ENCODE measurements at places on chromosomes 6 and 20. TPM values are rescaled to one million over a fixed set of nuclear protein-coding genes. Genes with fewer than 3 reads are reported as not detected.

DNA sequence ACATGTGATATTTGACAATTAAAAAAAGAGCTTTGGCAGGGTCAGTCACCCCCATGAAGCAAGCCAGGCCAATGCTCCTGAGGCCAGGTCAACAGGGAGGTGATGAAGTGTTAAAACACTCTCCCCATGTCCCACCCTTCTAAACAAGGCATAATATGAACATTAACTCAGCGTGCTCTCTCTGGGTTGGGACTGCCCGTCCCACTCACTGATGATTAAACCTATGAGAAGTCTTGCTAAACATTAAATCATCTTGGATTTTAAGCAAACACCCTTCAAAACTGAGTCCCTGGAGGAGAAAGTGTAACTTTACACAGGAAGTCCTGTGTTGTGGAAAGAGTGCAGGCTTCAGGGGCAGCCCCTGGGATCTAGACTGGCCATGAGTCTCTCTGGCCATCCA lies 558.5 kb downstream of the CD83 start:
- DNase-seq, result no peak

DNA sequence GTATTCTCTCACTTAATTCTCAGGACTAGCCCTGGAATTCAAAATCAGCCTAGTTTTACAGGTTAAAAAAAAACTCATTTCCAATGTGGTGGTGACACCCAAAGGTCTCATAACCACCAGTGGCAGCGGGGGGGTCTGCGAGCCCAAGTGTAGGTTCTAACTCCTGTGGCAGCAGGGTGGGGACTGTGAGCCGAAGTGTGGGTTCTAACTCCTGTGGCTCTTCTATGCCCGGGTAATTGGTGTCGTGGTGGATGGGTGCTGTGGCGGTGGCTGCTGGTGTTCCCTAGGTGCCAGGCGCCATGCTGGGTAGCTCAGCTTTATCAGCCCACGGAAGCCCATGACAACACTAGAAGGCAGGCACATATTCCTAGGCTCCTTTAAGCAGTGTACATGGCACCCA lies 4.9 kb upstream of the ANKRD60 start:
- DNase-seq, result no peak

DNA sequence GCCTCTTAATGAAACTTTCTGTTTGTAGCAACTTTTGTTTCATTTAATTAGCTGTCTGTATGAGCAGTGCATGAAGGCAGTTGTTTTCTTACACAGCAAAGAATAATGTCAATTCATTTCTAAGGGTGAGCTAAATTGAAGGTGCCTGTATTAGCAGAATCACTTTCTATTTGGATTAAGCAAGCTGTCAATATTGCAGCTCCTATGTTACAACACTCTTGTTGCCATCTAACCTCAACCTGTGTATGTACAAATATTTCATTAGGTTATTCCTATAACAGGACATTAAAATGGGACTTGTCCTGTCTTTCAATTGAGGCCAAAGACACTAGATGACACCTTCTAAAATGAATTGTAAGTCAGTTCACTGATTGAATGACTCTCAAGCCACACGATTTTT lies 647.5 kb downstream of the UTRN start:
- no peak for DNase-seq

- DNase-seq, result no peak
Measured at GRCh38 chr6:87333033-87333432, 4.0 kb upstream of the GJB7 start.

DNA sequence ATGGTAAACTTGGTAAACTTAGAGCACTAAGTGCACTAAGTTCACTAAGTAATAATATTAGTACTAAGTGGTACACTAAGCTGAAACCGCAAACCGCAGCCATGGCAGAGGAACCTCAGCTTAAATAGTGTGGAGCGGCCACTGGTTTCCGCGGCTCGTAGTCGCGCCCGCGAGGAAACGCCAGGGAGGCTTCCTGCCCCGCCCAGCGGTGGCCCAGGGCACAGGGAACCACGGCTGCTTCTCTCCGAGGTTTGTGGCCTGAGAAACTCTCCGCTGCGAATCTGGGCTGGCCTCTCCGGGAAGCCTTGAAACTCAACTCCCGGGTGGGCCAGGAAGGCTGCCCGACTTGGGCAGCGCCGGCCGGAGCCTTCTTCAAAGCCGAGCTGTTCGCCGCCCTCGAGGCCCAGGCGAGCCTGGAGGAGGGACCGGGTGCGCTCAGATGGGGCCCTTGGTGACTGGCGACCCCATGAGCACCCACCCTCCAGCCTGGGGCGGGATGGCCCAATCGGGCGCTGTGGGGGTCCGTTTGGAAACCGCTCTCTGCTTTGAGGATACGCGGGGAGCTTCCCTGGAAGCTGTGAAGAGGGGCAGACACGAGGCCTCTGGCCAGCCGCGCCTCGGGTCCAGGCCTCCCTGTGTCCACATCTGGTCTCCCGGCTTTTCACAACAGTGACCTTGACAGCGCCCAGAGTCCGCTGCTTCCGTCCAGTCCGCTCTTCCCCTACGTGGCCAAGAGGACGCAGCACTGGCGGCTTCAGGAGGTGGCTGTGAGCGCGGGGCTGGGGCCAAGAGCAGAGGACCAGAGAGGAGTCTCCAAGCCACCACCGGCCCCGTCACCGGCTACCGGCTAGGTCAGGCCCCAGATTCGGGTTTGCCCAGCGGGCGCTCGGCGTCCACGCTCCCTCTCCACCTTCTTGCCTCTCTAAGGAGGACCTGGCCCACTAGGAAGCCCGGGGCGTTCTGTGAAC lies 25.4 kb upstream of the HLA-E start:
- peak; percentile 75 for DNase-seq

- no peak for DNase-seq
Measured at GRCh38 chr6:98980819-98981218, 33.1 kb upstream of the FBXL4 start.

- DNase-seq, result no peak
Measured at GRCh38 chr6:27296106-27296783, 15.8 kb downstream of the POM121L2 start.

GRCh38 chr6:71459162-71459561 lies 170.6 kb downstream of the OGFRL1 start:
- DNase-seq, result no peak

The OR10C1 gene
- not detected for total RNA-seq

The LY6G6D gene
- total RNA-seq, result not detected

The TNF gene
- total RNA-seq, result 0.59 TPM

The NR2E1 gene
- not detected for total RNA-seq

The GABRR1 gene
- total RNA-seq, result not detected

The GID8 gene
- 15.5 TPM for total RNA-seq

Data from Right ventricle myocardium superior (tissue), 1 donor.